ENCODE measurements at places on chromosomes 4 and X.

DNA sequence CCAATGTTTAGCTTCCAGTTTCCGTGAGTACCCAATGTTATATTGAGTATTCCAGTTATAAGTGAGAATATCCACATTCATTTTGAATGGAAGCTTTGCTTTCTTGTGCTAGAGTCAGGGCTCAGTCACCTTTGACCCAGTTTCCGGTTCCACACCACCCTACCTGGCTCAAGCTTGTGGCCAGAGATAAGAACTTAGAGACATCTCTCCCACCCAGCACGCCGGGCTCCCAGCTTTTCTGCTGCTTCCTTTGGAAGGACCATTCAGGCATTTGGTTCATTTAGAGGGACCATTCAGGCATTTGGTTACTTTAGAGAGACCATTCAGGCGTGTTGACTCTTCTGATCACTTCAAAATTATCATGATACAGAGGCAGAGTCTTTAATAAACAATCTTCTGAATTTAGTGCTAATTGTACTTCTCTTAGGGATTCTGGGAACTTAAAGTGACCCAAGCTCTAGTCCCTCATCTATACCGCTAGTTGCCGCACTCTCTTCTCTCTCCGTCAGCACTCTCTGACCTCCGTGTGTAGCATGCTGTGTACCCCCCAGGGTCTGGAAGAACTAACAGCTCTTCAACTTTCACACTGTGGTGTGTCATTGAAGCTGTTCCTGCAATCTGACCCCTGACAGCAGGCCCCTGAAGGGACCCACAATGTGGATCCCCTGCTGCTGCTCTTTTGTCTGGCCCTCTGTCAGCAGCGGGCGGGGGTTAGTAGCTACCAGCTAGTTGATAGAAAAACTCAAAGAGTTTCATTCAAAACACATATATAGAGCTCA is 943.1 kb downstream of the ARAP2 start:
- DNase-seq, result no peak

GRCh38 chr4:879729-880077 is 52.4 kb downstream of the GAK start:
- DNase-seq, result no peak

DNA sequence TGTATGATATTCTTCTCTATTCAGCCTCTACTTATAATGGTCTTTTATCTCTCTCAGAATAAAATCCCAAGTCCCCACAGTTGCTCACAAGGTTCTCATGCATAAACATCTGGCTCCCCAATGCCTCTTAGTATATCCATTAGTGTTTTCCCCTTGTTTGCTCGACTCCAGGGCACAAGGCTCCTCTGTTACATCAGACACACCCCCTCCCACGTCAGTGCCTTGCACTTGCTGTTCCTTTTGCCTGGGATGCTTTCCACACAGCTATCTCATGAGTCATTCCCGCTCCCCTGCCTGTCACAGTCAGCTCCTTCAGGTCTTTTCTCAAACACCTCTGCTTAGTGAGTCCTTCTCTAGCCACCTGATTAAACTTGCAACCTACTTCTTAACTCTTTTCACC is 260.2 kb downstream of the IL1RAPL1 start:
- DNase-seq, result no peak

DNA sequence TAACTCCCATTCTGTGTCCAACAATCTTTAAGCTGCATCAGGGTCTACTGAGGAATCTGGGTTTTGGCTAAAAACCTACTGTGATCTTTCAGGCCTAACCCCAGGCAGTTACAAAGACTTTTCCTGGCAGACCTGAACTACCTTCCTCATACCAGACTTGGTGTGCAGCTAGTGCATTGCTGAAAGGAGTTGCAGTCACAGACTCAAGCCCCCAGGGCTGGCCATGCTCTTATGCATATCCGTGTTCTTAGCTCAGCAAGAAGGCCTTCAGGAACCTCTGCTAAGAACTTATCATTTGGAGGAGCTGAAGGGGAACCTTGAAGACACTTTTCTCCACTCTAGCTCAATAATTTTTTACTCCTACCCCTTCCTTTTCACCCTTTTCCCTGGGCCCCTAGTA is 147.5 kb downstream of the INPP4B start:
- DNase-seq, result no peak

- no peak for DNase-seq
These were observed 126.4 kb upstream of the JADE1 start for GRCh38 chr4:128682942-128683666.

DNA sequence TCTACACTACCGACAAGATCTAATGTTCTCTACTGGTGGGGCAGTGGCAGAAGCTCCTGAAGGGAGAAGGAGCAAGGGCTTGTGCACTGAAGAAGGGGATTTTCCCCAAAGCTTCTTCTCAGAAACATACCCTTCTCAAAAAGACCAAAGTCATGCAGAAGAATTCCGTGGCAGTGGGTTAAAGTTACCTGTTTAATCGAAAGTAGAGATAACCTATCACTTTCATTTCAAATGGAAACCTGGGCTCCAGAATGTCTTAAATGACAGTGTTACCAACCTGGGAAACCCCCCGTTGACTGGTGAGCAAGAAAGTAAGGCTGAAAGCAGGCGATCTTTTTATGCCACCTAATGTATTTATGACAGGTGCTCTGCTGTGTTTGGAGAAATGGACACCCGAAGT is 92.5 kb upstream of the TEX13D start:
- DNase-seq, result no peak

DNA sequence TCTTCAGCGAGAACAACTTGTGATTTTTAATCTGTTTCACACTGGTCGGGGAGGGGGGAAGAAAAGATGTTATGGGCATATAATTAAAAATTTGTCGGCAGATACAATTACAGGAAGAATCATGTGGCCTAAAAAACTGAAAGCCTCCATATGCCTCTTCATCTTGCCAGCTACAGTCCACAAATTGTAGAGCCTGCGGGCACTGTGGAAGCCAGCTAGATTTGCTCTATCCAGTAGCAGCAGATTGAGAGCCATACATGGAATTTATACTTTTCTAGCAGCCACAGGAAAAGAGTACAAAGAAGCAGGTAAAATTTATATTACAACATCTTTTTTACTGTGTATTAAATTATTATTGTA is 147.3 kb downstream of the TBL1X start:
- DNase-seq, result peak; percentile 23

DNA sequence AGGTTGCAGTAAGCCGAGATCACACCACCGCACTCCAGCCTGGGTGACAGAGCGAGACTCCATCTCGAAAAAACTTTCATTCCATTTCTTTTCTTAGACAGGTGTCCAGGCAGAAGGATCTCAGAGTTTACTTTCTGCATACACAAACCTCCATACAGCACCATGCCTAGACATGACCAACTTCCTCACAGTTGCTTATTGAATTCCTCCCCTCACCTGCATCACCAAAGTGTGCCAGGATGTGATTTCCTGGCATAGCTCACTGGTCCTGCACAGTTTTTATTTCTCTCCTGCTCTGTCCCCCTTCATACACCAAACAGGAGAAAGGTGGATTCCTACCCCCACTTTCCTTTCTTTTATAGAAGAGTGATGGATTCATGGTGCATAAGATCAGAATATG is 34.7 kb upstream of the PPARGC1A start:
- no peak for DNase-seq

- no peak for DNase-seq
These were observed 10.9 kb downstream of the LRBA start for GRCh38 chr4:151004222-151004621.

GRCh38 chr4:108531461-108531860 is 88.9 kb upstream of the RPL34 start:
- DNase-seq, result no peak

- DNase-seq, result no peak
These were observed 72.2 kb upstream of the GABRG1 start for GRCh38 chr4:46196086-46196485.

- no peak for DNase-seq
These were observed 1136.6 kb downstream of the FAT4 start for GRCh38 chr4:126451237-126451873.

GRCh38 chrX:83759872-83760271 is 101.1 kb upstream of the CYLC1 start:
- DNase-seq, result peak; percentile 32

- DNase-seq, result no peak
These were observed 1.4 kb downstream of the RBM3 start for GRCh38 chrX:48575642-48576041.

DNA sequence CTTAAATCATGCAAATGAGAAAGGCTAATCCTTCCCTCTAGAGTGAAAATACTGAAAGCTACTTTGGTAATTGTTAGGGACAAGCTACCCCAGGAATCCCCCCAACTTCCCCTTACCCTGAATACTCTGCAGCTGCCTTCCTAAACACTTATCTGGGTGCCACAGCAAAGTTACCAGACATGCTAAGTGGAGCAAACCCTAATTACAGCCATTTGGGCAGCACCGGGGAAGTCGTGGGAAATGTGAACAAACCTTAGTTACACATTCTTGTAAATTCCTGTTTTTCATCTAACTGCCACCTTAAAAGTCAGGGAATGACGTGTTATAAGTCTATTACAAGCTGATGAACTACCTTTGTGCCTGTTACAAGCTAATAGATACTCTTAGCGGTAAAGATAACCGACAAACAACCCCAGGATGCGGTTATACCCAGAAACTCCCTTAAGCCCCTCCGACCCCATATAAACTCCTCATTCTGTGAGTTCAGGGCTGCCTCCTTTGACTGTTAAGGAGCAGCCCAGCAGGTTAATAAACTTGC is 66.0 kb upstream of the PLAC8 start:
- no peak for DNase-seq

- no peak for DNase-seq
These were observed 49.5 kb upstream of the TMLHE start for GRCh38 chrX:155662282-155662681.

DNA sequence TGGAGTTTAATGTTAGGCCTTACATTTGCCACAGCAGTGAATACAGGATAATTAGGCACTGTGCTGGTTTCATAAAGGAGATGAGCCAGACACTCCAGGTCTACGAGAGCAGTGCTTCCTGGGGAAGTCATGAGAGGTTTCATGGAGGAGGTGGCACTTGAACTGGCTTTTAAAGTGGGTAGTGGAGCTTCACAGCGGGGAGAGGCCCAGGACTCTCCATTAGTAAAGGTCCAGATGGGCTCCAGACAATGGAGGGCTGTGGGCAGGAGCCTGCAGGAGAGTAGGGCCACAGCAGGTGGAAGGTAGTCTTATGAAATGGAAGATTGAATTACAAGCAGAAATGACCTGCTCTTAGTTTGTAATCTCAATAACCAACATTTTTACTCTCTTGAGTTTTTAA is 29.0 kb downstream of the CLDN22 start:
- DNase-seq, result peak; percentile 38

GRCh38 chr4:48184882-48185281 is 50.8 kb upstream of the TXK start:
- DNase-seq, result no peak

DNA sequence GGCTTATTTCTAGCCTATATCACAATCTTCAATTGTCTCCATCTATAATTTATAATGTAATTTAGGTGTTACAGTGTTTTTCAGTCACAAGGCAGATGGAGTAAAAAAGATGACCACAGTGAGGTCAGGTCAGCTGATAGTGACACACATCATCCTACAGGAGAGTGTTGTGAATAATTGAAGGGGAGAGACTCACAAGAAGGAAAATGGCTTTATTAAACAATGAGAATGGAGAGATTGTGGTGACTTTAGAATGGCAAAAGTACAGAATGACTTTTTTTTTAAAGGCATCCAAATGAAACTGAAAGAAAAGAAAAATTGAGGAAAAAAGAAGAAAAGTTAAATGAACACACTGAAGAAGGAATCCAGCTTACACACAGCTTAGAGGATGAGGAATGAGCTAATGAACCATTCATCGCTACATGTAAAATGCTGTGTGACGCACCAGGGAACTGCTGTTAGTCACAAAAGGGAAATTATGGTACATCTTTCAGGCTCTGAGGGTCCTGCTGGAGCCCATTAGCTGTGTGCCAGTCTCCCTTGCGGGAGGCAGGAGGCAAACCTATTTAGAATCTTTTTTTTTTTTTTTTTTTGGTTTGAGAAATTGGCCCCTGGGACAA is 56.6 kb downstream of the SPRY1 start:
- DNase-seq, result no peak

- DNase-seq, result peak; percentile 52
These were observed 21.0 kb upstream of the JAKMIP1 start for GRCh38 chr4:6221301-6221850.

GRCh38 chr4:85369703-85370380 is 105.1 kb upstream of the ARHGAP24 start:
- DNase-seq, result no peak

Data from NCI-H1092 (cell line).